ENCODE measurements at places on chromosomes 4 and X.

DNA sequence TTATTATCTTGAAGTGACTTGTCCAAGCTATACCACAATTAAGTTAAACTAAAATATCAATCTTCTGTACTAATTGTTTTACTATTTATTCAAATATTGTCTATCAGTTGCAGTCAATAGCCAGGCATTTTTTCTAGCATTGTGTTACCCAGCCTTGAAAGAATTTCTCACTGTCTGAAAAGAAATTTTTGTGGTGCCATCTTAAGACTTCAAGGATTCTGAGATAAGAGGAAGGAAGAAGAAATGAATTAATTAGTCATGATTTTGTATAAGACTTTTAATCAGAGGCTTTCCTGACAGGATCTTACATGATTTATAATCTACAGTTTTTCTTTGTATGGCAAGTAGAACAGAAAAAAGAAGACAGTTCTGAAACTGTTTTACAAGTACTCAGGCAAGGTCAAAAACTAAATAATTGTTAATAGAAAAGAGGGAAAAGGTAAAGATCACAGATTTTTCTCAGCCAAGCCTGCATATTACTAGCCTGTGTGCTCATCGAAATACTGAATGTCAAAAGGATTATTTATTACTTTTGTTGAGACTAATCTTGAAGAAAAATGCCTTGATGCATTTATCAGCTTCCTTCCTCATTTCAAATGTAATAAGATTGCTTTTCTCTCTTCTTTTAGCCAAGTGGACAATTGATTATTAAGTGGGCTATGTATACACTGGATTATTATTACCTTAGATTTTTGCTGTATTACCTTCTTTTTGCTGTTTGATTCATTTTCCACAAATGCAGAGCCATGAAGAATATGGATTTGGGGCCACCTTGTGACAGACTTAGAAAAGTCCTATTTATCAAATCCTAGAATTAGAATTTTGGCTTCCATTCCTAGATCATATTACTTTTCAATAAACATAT, 53.8 kb downstream of the CXCL1 start:
- no peak for DNase-seq

DNA sequence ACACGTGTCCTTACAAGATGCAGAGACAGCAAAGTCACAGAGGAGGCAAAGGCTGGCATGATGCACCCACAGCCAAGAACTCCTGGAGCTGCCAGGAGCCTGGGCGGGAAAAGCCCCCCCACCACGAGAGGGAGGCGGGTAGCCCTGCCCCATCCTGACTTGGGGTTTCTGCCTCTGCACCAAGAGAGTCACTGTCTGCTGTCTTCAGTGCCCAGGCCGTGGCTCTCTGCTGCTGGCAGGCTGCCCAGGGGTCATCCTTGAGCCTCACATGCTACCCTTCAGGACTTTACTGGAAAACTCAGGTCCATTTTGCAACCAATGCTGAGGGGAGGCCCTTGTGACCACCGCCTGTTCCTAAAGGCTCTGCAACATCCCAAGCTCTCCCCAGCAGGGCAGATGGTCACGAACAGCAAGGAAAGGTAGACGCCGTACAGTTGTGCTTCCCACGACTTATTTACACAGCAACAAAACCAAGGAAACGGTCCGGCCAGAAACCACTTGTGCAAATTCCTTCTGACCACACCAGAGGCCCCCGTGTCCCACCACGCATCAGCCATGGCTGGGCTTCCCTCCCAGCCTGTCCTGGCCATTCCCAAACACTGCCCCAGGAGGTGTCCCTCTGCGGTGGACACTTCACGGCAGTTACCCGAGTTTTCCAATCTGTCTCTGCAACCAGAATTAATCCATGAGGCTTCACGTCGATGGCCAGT, 56.9 kb downstream of the ACOX3 start:
- DNase-seq: no peak

- no peak for DNase-seq
Measured at GRCh38 chrX:150887906-150888465, 10.5 kb downstream of the CD99L2 start.

- DNase-seq: no peak
Measured at GRCh38 chr4:27604692-27605091, 744.1 kb downstream of the STIM2 start.

- no peak for DNase-seq
Measured at GRCh38 chr4:16597845-16598596, 300.4 kb downstream of the LDB2 start.

GRCh38 chrX:153728095-153728494, 3.4 kb downstream of the ABCD1 start:
- DNase-seq: no peak

DNA sequence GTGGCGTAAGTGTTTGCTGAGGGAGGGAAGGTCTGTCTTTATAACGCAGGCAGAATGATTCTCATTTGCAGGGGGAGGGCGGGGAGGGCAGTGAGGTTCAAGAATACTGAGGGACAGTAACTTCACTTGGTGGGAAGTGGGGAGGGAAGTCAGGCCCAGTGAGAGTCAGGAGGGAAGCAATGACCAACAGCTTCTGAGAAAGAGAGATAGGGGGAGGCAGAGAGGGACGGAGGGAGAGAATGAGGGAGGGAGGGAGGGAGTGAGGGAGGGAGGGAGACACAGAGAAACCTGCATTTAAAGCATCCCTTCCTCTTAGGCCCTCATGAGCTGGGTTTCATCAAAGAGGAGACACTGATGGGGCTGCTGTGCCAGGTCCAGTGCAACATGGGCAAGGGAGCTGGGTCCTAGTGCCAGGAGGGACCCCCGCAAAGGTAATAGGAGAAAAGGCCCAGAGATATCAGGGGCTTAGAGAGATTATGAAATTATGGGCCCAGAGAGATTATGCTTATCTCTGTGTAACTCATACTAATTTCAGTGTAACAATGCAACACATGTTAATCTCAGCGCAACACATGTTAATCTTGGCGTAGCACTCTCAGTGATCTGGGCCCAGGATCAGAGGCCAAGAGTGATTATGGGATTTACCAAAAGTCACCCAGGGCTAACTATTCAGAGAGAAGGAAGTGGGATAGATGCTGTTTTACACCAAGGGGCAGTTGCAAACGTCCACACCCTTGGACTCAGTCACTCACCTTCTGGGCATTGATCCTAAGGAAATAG, 112.1 kb downstream of the DRD5 start:
- no peak for DNase-seq

GRCh38 chr4:154329939-154330338, 161.7 kb downstream of the DCHS2 start:
- no peak for DNase-seq

GRCh38 chrX:56219700-56220099, 12.5 kb upstream of the KLF8 start:
- no peak for DNase-seq

GRCh38 chrX:16113978-16114565, 9.3 kb upstream of the GRPR start:
- DNase-seq: no peak

DNA sequence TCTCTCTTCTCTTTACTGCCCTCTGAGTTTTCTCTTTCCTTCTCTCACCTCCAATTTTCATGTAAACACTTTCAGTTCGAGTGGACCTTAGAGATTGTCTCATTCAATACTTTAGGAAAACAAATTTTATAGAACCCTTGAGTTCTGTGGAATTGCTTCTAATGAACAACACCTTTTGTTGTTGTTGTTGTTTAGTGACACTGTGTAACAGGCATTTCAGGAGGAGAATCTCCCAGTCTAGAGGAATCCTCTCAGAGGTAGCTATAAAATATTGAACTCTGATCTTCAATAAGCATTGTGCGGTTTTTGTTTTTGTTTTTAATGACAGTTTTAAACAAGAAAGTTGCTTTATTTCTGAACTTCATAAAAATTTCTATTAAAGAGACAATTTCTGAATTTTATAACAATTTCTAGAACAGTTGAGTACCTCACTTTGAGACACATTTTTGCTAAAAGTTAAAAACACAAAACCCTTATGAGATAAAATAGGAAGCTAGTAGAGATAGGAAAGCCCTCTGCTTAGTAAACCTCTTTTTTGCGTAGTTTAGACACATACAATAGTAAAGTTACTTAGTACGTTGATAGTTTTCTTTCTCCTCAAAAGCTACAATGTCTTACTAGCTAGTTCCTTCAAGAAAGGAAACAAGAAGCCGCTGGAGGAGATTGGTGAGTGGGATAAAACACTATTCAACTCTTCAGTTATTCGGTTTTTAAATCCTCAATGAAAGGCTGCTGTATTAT, 38.8 kb downstream of the CLCN3 start:
- no peak for DNase-seq

Measured in CD4-positive, alpha-beta T cell treated with Interleukin-17A for 4 hours (primary cell).